Natural killer cell treated with Interleukin-12 subunit alpha and Interleukin-12 subunit beta and Interleukin-15 and Interleukin-18, amount 100 ng/mL, for 72 hours (primary cell): ENCODE measurements at places on chromosomes 1 and 21.
A peak's percentile ranks its signal among the peaks of the same experiment; 100 is the strongest.

GRCh38 chr1:237201155-237201554, 159.2 kb downstream of the RYR2 start:
- no peak for DNase-seq

DNA sequence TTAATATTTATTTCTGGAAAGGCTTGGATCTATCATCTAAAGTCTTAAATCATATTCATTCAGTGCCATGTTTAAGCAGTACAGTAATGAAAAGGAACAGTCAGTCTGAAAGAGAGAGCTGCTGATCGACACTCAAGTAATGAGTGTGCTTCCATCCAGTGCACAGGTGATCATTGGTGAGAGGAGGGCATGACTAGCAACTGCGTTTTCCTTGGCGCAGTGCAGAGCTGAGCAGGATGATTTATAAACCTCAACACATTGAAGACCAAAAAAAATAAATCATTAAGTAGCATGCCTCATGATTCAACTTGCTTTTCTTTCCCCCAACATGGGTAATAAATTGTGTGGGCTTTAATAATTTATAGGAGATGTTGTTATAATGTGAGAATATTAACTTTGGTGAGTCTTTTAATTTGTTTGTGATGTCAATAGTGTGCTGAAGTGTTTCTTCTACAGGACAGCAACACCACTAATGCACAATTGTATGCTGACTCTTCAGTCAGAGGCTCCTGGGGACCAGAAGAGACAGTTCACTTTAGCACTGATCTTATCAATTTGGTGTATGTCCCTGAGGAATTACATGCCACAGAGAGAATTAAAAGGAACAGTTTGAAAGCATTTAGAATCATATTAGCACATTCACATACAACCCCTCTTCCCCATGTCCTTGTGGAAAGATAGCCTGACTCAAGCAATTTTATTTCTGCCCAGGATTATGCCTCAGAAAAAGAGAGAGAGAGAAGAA, 199.7 kb upstream of the ADGRL2 start:
- DNase-seq, result no peak

- no peak for DNase-seq
These were observed 932 bp upstream of the FCRLA start for GRCh38 chr1:161706113-161706481.

GRCh38 chr1:48049823-48050535, 52.8 kb upstream of the TRABD2B start:
- no peak for DNase-seq

- no peak for DNase-seq
These were observed 37.0 kb upstream of the ADGRL4 start for GRCh38 chr1:79043506-79043905.

DNA sequence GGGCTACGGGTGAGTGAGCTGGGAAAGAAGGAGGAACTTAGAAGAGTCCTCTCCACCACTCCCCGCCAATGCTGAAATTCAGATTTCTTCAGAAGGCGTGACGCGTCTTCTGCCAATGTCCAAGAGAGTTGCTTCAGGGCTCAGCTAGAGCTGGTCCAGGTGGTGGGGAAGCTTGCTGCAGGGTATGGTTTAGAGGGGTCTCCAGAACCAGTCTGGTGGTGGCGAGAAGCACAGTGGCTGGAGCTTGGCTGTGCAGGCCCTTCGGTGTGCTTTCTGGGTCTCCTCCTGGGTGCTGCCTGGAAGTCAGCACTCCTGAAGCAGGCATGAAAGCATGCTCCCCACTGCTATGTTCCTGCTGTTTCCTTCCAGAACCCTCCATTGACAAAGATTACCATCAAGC, 387.2 kb downstream of the PTPRU start:
- DNase-seq, result no peak

GRCh38 chr1:25763493-25763892, 36.5 kb upstream of the SELENON start:
- no peak for DNase-seq

- no peak for DNase-seq
These were observed 463 bp upstream of the PRRC2C start for GRCh38 chr1:171484760-171485374.

GRCh38 chr1:67945733-67946374, 104.6 kb downstream of the DIRAS3 start:
- DNase-seq, result no peak

- no peak for DNase-seq
These were observed 11.9 kb upstream of the VAV3 start for GRCh38 chr1:107976836-107977235.

DNA sequence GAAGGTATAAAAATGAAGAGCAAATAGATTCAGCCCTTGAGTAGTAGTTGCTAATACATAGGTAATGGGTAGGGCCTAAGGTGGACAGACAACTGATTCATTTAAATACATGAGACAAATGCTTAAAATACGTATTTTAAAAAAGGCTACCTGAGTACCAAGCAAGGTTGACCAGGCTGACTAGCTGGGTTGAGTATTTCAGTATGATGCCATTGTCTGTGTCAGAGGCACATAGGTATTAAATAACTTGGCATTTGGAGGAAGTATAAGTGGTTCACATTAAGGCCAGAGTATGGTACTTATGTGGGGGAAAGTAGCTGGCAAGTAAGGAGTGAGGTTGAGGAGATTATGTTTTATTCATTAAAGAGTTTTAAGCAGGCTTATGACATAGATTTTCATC, 19.4 kb downstream of the NEK7 start:
- no peak for DNase-seq

DNA sequence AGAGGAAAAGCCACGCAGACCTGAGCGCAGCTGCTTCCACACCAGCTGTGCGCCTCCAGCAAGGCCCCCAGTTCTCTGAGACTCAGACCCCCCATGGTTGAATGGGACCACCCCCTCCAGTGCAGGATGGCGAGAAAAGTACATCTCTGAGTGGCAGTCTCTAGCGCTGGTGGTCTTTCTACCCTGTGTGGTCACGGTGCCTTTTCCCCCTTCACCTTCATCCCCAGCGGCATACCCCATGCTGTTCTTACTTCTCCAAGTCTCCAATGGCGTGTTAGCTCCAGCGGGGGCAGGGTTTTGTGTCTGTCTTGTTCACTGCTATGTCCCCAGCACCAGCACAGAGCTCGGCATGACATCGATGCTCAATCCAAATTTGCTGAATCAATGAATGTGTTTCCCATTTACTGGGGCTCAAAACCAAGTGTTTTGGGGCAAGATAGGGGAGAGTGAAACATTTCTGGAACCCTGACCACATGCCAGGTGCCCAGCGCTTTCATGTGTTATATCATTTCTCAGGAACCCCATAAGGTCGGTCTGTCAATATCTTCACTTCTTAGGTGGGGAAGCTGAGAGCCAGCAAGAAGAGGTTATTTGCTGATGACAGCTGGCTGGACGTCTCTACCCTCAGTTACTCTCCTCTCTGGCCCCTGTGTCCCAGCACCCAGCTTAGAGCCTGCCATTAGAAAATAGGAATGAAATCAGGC, 959 bp upstream of the SDC3 start:
- peak; percentile 15 for DNase-seq

DNA sequence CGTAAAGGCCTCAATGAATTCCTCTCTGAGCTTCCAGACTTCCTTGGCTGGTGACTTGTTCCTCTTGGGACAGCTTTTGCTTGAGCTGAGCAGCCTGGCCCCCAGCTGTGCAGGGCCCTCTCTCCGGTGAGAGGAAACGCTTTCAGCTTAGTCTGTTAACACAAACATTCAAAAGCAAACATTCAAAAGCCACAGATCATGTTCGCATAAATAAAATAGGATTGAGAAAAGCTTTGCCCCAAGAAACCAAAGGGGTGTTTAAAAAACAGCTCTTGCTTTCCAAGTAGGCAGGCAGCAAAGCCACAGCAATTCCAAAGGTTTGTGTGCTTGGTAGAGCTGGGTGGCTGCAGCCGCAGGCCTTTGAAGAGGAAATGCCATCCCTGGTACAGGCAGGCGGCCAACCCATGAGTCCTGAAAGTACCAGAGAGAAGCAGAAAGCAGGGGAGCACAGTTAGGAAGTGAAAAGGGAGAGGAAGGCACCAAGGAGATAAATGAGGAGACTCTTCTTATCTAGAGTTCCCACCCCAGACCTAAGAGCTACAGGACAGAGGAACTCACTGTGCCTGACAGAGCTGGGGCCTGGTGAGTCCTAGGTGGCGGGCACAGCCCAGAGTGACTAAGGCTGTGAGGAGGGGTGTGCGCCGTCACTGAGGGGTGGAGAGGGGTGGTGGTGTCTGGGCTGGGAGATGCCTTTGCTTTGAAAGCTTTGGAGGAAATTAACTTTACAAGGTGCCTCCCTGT, 48.4 kb downstream of the CCN1 start:
- no peak for DNase-seq

DNA sequence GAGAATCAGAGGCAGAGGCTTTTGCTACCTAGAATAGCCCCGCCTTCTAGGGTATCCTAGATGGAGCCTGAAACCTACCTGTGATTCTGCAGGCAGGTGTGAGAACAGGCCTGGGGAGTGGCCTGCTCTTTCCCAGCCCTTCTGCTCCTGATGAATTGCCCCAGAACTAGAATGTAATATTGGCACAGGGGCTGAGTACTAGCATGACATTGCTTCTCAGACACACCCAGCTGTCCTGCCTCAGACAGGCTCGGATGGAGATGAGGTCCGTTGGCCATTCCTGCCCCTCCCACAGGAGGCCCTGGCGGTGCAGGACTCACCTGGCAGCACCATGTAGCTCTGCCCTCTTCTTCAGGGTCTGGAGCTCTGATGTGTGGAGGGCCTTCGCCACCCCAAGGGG, 237.6 kb downstream of the GRIK3 start:
- DNase-seq, result no peak

DNA sequence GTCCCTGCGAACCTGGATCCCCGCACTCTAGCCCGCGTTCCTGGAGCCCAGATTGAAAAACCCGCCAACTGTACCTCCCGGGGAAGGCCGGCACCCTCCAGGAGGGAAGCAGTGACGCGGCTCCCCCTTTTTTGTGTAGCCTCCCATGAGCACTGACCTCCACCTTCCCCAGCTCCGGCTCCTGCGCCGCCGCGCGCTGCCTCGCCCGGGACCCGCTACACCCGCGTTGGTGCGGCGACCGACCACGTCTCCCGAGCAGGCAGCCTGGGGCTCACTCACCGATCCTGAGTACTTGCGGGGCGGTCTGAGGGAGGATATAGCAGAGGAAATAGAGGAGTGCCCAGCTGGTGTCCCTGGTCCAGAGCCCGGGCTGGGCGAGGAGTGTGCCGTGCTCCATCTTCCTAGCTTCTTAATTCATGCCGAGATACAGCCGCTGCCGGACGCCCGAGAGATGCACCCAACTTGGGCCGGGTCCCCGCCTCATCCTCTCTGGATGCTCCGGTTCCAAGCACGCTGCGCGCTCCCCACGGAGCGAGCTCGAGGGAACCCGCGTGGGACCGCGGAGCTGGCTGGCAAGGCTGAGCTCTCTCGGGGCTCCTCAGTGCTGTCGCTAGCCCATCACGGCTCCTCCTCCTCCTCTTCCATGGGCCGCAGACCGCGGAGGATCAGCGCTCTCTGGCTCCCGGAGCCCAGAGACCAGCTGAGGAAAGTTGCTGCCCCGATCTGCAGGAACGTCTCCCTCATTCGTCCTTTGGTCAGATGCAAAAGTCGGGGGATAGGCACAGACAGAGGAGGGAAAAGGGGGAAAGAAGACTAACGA, 482 bp downstream of the GRIK1 start:
- DNase-seq, result no peak

DNA sequence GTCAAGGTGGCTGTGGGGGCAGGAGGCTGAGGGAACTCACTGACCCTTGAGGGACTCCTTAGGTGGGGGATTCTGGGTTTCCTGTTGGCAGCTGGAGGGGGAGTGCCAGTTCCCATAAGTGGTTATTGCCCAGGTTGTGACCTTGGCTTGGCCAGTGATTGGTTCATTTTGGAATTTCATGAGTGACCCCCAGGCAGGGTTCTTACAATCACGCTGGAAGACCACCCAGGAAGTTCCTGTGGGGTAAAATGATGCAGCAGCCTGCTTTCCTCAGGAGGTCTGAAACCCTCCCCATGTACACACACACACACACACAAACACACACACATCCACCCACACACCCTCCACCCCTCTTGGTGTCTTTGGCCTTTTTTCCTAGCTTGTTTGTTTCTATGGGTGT, 16.9 kb downstream of the VANGL1 start:
- no peak for DNase-seq
